Renal cortex interstitium (tissue), 15 donors: ENCODE measurements at places on chromosomes 7 and 10. TPM values are rescaled to one million over a fixed set of nuclear protein-coding genes. Genes with fewer than 3 reads are reported as not detected.

Gene ZPBP
- polyA plus RNA-seq = 0.14 TPM

Gene ELMO1
- 10.9 TPM for polyA plus RNA-seq

Gene PLEKHS1
- polyA plus RNA-seq = 0.15 TPM

Gene RTKN2
- polyA plus RNA-seq = 11.6 TPM

Gene INPP5A
- 30.7 TPM for polyA plus RNA-seq

Gene FFAR4
- not detected for polyA plus RNA-seq

Gene AOC1
- 63.1 TPM for polyA plus RNA-seq

Gene IQUB
- 7.3 TPM for polyA plus RNA-seq

Gene PRKCQ
- 16.8 TPM for polyA plus RNA-seq

Gene CYP2W1
- 4.1 TPM for polyA plus RNA-seq

Gene HSPA12A
- 33.4 TPM for polyA plus RNA-seq

Gene C10orf67
- polyA plus RNA-seq = 2.3 TPM

Gene MYL10
- not detected for polyA plus RNA-seq

Gene WNT8B
- polyA plus RNA-seq = 0.97 TPM

Gene WDR86
- 52.0 TPM for polyA plus RNA-seq

Gene ITIH5
- 25.4 TPM for polyA plus RNA-seq

Gene ADK
- 27.3 TPM for polyA plus RNA-seq

Gene SLC16A9
- 43.5 TPM for polyA plus RNA-seq

Gene SEMA4G
- 49.8 TPM for polyA plus RNA-seq

Gene PLXNA4
- polyA plus RNA-seq = 14.6 TPM

Gene THSD7A
- 63.1 TPM for polyA plus RNA-seq
